Neural progenitor cell (in vitro differentiated cells): ENCODE measurements at places on chromosomes 4 and X.
A peak's percentile ranks its signal among the peaks of the same experiment; 100 is the strongest.

DNA sequence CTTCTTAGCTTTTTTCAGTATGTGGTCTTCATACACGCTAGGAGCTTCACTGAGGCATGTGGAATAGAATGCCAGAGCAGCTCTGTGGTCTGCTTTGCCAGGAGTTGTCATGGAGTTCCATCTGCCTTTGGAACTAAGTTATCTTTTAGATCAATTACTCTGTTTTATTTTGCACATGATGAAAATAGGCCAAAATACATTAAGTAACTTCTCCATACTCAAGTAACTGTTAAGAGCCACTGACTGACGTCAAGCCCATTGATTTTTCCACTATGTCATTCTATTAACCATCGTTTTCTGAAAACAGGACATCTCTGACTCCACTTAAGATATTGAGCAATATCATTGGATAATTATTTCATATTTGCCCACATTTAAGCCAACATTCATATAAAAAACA lies 415.1 kb upstream of the MAD2L1 start:
- DNase-seq = no peak

- DNase-seq = no peak
Observed at GRCh38 chrX:9758021-9758638, 7.5 kb downstream of the GPR143 start.

DNA sequence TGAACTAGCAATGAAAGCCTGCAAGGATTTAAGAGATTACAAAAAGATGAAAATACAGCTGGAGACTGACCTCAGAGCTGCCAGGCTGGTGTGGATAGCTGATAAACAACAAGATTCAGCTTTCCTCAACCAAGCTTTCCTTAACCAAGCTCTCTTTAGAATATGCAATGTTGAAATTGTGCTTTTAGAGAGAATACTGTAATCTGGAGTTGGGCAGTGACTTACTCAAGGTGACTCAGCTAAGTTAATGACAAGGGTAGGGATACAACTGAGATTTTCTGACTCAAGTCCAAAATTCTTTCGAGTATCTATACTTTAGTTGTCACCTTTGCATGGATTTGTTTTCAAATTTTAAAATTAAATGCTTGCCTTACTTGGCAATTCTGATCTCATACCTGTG lies 98.0 kb downstream of the AMMECR1 start:
- no peak for DNase-seq

- DNase-seq = peak; percentile 55
Observed at GRCh38 chrX:20530406-20530921, 263.8 kb upstream of the RPS6KA3 start.

GRCh38 chr4:24076811-24077210 lies 187.0 kb upstream of the PPARGC1A start:
- DNase-seq = no peak

- DNase-seq = peak; percentile 21
Observed at GRCh38 chr4:184282251-184282713, 64.6 kb upstream of the ENPP6 start.

DNA sequence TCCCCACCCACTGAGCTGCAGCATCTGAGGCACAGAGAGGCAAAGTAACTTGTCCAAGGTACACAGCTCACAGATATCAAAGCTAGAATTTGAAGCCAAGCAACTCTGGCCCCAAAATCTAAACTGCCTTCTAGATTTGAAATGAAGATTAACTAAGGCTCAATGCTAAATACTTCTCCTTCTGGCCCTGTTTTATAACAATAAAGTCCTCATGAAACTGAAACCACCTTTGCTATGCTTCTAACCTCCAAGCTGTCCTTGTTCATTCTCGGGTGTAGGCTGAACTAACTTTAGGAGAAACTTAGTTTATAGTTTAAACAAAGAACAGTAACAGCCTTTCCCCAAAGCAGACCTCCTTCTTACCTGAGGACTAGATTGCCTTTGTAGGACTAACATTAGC lies 93.6 kb downstream of the DCTD start:
- no peak for DNase-seq

GRCh38 chr4:20901851-20902250 lies 201.6 kb downstream of the PACRGL start:
- no peak for DNase-seq

- no peak for DNase-seq
Observed at GRCh38 chr4:147842573-147842972, 110.7 kb downstream of the ARHGAP10 start.

DNA sequence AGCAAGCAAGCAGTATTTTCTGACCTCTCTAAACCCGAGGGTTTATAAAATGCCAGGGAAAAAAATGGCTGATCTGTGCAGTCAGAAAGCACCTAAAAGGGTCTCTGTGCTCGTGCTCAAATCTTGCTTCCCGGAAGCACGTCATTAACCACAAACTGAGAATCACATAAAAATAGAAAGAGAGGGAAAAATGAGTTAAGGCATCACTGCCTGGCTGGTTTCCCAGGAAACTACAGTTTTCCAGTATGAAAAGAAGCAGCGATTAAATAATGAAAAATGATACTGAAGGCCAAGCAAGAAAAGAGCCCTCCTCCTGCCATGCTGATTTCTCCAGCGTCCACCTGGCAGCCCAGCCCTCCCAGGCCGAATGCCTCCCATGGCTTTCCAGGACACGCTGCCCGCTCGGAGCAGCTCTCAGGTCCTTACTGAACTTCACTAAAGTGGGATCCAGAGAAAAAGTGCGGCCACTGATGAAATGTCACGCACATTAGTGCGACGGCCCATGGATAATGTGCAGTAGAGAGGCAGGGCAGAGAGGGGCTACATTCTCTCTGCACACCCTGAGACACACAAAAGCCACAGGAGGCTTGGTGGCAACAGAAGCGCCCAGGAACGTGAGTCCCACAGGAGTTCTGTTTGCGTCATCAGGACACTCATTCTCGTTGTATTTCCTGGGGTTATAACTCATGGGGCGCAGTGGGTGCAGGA lies 80.4 kb downstream of the WFS1 start:
- no peak for DNase-seq

GRCh38 chr4:17817027-17817426 lies 6.2 kb downstream of the NCAPG start:
- DNase-seq = peak; percentile 45

DNA sequence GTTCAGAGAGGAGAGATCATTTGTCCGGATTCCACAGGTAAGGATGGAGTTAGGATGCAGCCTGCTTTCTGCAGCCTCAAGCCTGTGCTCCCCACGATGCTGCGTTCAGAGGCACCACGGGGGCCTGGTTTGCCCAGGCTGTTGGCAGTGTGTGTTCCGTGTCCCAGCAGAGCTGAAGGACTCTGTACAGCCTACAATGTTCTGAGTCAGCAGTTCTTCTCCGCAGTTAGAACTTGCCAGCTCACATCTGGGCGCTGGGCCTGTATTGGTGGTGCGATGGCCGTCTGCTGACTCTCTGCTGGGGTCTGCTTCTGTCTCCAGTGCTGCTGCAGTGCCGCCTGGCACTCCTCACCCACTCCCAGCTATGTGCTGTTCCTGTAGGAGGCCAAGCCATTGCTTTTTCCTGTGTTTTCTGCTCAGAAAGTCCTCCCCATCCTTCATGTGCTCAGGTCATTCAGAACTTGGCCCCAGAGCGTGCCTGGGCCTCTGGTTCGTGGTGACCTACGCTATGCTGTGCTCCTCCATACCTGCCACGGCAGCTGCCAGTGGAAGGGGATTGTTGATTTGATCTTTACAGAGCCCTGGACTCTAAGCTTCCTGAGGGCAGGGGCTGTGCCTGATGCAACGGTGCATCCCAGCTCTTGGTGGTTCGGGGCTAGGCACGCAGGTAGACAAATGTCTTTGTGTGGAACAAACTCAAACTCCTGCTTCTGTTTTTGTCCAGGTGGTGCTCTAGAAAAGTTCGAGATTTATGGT lies 42.6 kb upstream of the TADA2B start:
- no peak for DNase-seq

DNA sequence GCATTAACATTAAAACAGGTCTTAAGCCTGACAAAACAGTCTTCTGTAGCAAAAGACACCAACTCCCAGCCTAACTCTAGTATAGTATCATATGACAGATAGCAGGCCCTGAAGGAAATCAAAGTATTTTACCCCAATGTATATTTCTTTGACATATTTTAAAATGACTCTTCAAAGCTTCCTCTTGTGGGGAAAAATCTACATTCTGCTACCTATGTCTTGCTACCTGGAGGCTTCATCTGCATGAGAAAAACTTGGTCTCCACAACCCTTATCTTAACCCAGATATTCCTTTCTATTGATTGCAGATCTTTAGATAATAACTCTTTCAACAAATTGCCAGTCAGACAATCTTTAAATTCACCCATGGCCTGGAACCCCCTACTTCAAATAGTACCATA lies 1620.4 kb downstream of the PCDH7 start:
- DNase-seq = no peak

GRCh38 chrX:153061732-153062131 lies 5.5 kb downstream of the PNMA3 start:
- DNase-seq = no peak

- no peak for DNase-seq
Observed at GRCh38 chr4:22055954-22056353, 107.4 kb upstream of the KCNIP4 start.

GRCh38 chrX:151982222-151982621 lies 7.7 kb upstream of the GABRE start:
- no peak for DNase-seq

- DNase-seq = no peak
Observed at GRCh38 chrX:44240036-44240435, 103.4 kb downstream of the EFHC2 start.

DNA sequence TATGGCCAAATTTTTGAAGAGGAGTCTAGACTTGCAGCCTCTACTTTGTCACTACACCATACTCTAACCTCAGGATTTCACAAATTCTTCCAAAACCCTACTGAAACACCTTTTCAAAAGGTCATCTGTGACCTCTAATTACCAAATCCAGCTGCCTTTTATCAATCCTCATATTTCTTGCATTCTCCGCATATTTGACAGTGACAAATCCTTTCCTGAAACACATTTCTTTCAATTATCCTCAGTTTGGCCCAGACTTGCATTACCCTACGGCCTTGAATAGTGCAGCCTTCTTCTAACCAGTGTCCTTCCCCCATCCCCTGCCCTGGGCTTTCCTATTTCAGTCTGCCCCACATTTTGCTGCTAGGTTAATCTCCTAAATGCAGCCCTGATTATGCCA lies 25.5 kb downstream of the MID2 start:
- DNase-seq = no peak

- no peak for DNase-seq
Observed at GRCh38 chr4:13367691-13368090, 116.4 kb downstream of the RAB28 start.

- DNase-seq = peak; percentile 54
Observed at GRCh38 chr4:3851211-3851610, 85.0 kb downstream of the ADRA2C start.

GRCh38 chrX:98956014-98956413 lies 1454.1 kb downstream of the PCDH19 start:
- DNase-seq = peak; percentile 7

DNA sequence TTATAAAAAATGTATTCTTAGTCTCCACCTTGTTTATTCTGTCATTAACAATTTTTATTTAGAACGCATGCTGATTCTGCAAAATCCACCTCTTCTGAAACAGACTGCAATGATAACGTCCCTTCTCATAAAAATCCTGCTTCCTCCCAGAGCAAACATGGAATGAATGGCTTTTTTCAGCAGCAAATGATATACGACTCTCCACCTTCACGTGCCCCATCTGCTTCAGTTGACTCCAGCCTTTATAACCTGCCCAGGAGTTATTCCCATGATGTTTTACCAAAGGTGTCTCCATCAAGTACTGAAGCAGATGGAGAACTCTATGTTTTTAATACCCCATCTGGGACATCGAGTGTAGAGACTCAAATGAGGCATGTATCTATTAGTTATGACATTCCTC lies 75.6 kb upstream of the SMARCA5 start:
- DNase-seq = no peak

GRCh38 chrX:115560978-115561604 lies at the start of gene PLS3:
Gene PLS3 (plus strand): TSS chrX:115561174. CDS start chrX:115610251, 49,077 bp downstream.
- peak; percentile 93 for DNase-seq

DNA sequence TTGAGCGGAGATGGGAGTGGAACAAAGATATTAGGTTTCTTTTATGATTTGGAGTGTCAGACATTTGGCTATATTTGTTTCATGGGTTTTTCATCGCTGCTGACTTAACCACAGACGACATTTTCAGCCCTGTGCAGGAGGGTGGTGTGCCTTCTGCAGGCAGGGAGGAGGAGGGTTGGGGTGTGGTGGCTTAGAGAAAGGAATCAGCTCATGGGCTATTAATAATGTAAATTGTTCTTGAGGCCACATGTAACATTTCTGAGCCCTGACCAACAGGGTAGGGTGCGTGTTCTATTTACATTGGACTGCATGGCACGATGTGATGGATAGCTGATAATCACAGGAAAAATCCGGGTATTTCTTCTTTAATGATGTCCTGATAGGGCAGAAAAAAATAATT lies 67.6 kb downstream of the POLA1 start:
- DNase-seq = no peak

DNA sequence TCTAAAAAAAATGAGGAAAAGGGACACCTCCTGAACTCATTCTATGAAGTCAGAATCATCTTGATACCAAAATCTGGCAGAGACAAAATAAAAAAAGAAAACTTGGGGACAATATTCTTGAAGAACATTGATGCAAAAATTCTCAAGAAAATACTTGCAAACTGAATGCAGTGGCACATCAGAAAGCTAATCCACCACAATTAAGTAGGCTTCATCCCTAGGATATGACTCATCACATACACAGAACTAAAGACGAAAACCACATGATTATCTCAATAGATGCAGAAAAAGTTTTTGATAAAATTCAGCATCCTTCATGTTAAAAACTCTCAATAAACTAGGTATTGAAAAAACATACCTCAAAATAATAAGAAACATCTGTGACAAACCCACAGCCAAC lies 98.3 kb downstream of the FAM47B start:
- DNase-seq = no peak

- DNase-seq = no peak
Observed at GRCh38 chrX:154010330-154011087, 9.2 kb downstream of the IRAK1 start.
